Right lobe of liver (tissue), 6 donors: ENCODE measurements at places on chromosomes 2 and 18. TPM values are rescaled to one million over a fixed set of nuclear protein-coding genes. Genes with fewer than 3 reads are reported as not detected.

- H3K27me3 ChIP-seq, result no peaks in the 10 kb centered on the region
- no peaks in the 10 kb centered on the region for H3K4me1 ChIP-seq
- no peak overlapping the region for H3K4me3 ChIP-seq
- no peaks in the 10 kb centered on the region for H3K36me3 ChIP-seq
Observed at GRCh38 chr18:7367336-7367735, 136.4 kb downstream of the LRRC30 start.

DNA sequence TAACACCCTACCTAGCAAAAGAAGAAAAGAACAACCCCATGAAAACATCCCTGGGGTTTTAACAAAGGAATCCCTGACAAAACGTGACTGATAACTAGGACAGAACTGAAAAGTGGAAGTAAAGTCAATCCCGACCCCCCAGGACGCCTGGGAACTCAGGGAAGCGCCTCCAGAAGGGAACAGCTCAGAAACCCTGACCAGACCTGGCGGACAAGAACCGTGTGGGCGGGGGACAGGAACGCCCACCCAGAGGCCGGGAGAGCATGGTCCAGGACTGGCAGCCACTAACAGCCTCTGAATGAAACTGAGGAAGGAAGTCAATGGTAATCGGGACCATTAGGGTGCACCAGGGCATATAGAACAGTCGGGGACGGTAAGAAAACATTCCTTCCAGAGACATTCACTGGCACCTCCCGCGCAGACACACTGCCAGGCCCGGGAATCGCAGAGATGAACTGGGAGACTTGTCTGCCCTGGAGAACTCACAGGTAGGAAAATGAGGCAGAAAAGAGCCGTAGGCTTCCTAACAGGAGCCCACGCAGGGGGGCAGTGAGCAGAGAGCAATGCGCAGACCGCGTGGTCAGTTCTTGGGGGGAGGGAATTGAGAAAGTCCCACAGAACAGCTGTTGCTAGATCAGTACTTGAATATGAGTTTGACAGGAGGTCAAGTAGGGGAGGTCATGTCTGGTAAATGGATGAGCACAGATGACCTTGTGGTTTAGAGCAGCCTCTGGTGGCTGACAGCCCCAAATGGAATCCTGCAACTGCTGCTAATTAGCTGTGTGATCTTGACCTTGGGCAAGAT is 1.3 kb upstream of the TBC1D8 start:
- peak; percentile 35 for DNase-seq
- peak overlapping the region; percentile 0 for H3K4me3 ChIP-seq
- no peaks in the 10 kb centered on the region for H3K27me3 ChIP-seq
- peaks cover 11% of the 10 kb centered on the region for H3K4me1 ChIP-seq
- H3K36me3 ChIP-seq, result no peaks in the 10 kb centered on the region
- H3K27ac ChIP-seq, result peak overlapping the region; percentile 64

DNA sequence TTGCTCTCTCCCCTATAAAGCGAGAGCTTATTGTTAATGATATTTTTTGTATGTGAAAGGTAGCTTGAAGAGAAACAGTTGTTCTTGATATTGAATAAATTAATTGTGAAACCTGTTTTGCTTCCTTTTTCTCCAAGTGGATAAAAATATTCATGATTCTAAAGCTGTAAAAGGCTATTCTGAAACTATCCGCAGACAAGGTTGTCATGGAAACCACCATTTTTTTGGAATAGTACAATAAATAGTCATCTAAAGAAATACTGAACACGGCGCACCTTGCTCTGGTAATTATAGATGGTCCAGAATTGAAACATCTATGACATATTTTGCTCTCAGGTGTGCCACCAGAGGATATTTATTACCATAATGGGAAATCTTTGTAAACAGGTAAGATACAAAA is 1103.0 kb upstream of the SLC39A10 start:
- no peak for DNase-seq
- H3K36me3 ChIP-seq, result no peaks in the 10 kb centered on the region
- H3K4me1 ChIP-seq, result no peaks in the 10 kb centered on the region
- H3K27ac ChIP-seq, result no peak overlapping the region
- no peak overlapping the region for H3K4me3 ChIP-seq

GRCh38 chr2:175228179-175228578 is 46.7 kb upstream of the ATP5MC3 start:
- H3K4me1 ChIP-seq, result no peaks in the 10 kb centered on the region
- no peaks in the 10 kb centered on the region for H3K27me3 ChIP-seq
- H3K27ac ChIP-seq, result no peak overlapping the region

DNA sequence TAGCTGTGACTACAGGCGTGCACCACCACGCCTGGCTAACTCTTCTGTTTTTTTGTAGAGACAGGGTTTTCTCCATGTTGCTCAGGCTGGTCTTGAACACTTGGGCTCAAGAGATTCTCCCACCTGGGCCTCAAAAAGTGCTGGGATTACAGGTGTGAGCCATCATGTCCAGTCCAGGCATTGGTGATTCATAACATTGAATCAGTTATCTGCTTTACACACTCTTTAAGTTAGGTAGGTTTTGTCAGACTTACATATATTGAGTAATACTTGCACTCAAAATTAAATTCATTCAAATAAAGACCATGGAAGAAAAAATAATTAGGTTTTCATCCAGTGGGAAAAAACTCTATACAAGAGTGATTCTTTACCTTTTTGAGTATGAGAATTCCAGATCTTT is 93.2 kb upstream of the XPO1 start:
- no peak for DNase-seq
- no peak overlapping the region for H3K4me3 ChIP-seq
- no peaks in the 10 kb centered on the region for H3K4me1 ChIP-seq
- no peaks in the 10 kb centered on the region for H3K36me3 ChIP-seq
- H3K27me3 ChIP-seq, result no peaks in the 10 kb centered on the region
- H3K27ac ChIP-seq, result no peak overlapping the region

GRCh38 chr2:198053148-198053547 is 248.8 kb downstream of the PLCL1 start:
- no peak for DNase-seq
- H3K27me3 ChIP-seq, result no peaks in the 10 kb centered on the region
- no peaks in the 10 kb centered on the region for H3K36me3 ChIP-seq
- H3K27ac ChIP-seq, result no peak overlapping the region
- H3K4me1 ChIP-seq, result no peaks in the 10 kb centered on the region
- H3K4me3 ChIP-seq, result no peak overlapping the region

GRCh38 chr18:30192216-30192615 is 850.3 kb downstream of the DSC3 start:
- no peaks in the 10 kb centered on the region for H3K27me3 ChIP-seq
- no peaks in the 10 kb centered on the region for H3K36me3 ChIP-seq
- no peak for DNase-seq
- H3K27ac ChIP-seq, result no peak overlapping the region

DNA sequence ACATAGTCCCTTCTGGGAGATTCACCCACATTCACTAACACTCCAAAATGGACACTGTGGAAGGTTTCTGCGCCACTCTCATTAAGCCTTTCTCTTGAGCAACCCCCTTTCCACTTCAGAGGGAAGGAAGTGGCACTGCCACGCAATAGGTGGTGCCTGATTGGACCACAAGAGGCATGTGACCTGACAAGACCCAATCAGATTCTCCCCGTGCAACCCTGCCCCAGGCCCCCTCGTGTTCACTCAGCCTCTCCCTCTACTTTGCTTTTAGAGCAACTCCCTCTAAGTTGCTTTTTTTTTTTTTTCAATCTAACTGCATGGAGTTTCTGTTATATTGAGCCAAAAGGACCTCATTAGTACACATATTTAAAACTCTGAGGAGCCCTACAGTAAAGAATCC is 158.0 kb downstream of the EN1 start:
- no peaks in the 10 kb centered on the region for H3K27me3 ChIP-seq
- no peak overlapping the region for H3K27ac ChIP-seq
- H3K4me1 ChIP-seq, result no peaks in the 10 kb centered on the region

DNA sequence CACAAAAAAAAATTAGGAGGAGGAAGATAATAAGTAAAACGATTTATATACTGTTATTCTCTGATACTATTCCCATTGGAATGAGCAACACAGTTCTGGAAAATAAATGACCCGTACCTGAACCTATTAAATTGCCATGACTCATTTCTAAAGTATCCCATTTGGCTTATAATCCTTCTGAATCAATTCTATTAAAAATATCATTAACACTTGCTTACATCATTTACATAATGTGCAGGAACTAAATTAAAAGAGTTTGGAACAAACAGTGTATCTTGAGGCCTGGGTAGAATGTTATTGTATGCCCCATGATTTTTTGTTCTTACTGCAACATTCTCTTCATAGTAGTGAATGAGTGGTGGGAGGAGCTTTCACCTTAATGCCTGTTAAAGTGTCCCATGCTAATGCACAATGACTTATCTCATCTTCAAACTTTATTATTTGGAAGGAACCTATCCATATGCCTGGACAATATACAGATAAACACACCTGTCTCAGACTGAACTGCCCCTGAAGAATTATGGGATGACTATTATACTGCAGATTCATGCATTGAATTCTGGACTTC is 549.9 kb upstream of the ACVR2A start:
- no peaks in the 10 kb centered on the region for H3K4me1 ChIP-seq
- no peak overlapping the region for H3K4me3 ChIP-seq
- no peak overlapping the region for H3K27ac ChIP-seq
- H3K36me3 ChIP-seq, result no peaks in the 10 kb centered on the region
- no peaks in the 10 kb centered on the region for H3K27me3 ChIP-seq
- no peak for DNase-seq

The ALK gene
- total RNA-seq, result 0.04 TPM
